ENCODE measurements at places on chromosomes 2 and 18.

GRCh38 chr2:71603851-71604725 is 150.7 kb downstream of the DYSF start:
- DNase-seq, result no peak

GRCh38 chr2:158995677-158996049 is 27.2 kb downstream of the TANC1 start:
- DNase-seq, result no peak

GRCh38 chr2:60546756-60547420 is 6.6 kb downstream of the BCL11A start:
- no peak for DNase-seq

DNA sequence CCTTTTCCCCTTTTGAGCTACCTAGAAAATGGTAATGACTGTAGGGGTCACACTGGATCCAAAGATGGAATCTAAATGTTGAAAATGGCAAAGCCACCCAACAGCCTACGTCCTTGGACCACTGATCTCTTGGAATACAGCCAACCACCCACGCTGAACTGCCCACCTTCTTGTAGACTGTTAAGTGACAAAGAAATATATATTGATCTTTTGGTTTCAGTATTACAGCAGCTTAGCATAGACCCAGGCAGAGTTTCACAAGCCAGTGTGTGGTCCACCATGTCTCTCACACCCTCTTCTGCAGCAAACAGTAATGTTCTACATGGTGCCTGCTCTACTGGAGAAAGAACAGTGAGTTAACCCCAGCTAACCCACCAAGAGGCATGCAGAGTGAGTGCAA is 20.2 kb downstream of the CACNB4 start:
- no peak for DNase-seq

- DNase-seq, result no peak
Measured at GRCh38 chr2:194077366-194077765, 1579.7 kb upstream of the SLC39A10 start.

- DNase-seq, result no peak
Measured at GRCh38 chr2:164837807-164838206, 3.8 kb downstream of the COBLL1 start.

GRCh38 chr2:189393440-189394111 is 47.7 kb upstream of the WDR75 start:
- no peak for DNase-seq

- no peak for DNase-seq
Measured at GRCh38 chr2:112646791-112647689, 1.3 kb downstream of the SLC20A1 start.

DNA sequence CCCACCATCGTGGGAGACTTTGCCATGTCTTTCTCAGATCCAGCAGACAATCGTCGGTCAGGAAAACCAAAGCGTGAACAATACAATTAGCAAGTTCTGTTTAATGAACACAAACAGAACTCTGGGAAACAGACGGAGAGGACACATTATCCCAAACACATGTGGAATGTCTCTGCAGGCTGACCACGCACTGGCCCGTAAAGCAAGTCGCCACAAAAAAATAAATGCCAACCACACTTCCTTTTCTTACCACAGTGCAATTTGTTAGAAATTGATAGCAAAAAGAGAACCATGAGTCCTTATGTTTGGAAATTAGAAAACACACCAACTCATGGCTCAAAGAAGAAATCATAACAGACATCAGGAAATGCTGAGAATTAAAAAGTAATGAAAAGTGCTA is 210.9 kb downstream of the TWIST2 start:
- DNase-seq, result no peak

DNA sequence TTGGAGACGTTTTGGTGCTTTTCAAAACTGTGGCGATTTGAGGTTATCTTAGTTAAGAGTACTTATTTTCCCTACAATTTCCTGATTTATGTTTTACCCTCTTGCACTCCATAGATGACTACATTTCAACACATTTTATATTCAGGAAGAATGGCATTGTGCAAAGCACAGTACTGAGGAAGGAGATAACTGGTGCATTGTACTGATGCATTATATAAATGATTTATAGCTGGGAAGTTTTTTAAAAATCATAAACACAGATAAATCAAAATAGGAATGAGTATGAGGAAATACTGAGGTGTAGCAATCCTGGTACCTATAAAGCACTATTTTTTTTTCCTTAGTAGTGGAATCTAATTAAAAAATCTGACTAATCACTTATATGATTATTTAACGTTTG is 5.6 kb downstream of the REL start:
- no peak for DNase-seq

GRCh38 chr2:241011296-241011600 is 12.8 kb downstream of the SNED1 start:
- DNase-seq, result no peak

DNA sequence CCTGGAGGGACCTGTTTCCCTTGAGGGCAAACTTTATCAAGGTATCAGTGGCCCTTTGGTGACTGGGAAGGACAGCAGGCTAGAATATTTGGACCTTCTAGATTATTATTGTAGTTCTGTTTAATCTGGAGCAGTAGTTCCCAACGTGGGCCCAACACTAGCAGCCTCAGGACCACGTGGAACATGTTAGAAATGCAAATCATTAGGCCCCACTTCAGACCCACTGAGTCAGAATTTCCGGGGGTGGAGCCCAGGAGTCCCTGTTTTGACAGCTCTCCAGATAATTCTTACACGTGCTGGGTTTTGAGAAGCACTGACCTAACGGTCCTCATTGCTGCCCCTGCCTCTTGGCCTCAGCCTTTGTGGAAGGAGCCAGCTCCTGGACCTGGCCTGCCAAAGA is 25.5 kb upstream of the DYNC2LI1 start:
- no peak for DNase-seq

- DNase-seq, result no peak
Measured at GRCh38 chr2:8522687-8523086, 159.2 kb upstream of the ID2 start.

DNA sequence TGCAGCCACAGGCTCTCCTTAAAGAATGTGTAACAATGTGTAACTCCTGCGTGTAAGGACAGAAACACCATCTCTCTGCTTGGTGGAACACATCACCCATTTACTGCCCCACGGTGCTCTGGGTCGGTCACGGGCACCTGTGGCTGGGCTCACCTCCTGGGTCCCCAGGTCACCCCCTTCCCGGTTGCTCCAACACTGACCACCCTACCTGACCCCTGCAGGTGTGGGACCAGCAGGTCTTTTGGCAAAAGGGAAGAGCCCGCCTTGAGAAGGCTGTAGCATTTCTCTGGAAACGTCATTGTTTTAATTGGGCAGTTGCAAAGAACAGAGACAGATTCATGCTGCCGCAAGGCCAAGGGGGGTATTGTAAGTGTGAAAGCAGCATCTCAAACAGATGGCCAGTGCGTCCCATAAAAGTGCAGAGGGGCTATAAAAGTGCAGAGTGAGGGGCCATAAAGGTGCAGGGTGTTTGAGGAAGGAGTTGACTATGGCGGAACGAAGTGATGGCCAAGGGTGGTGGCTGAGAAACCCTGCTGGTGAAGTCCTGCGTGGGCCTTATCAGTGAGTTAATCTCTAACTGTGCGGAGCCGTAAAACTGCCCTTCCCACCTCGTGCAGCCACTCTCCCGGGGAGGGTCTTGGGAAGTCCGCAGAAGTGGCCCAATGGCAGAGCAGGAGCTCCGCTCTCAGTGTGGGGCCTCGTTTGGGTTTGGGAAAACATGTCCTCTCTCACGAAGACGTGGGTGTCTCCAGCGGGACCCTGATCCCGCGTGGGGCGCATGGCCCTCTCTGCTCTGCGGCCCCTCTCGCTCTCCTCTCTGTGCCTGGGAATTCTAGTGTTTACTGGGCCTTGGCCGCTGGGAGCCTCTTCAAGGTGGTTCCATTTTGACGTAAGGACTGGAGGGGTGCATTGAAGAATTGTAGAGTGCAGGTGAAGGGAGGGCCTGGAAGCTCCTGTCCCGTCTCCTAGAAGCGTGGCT is 13.7 kb upstream of the NEU4 start:
- DNase-seq, result no peak

DNA sequence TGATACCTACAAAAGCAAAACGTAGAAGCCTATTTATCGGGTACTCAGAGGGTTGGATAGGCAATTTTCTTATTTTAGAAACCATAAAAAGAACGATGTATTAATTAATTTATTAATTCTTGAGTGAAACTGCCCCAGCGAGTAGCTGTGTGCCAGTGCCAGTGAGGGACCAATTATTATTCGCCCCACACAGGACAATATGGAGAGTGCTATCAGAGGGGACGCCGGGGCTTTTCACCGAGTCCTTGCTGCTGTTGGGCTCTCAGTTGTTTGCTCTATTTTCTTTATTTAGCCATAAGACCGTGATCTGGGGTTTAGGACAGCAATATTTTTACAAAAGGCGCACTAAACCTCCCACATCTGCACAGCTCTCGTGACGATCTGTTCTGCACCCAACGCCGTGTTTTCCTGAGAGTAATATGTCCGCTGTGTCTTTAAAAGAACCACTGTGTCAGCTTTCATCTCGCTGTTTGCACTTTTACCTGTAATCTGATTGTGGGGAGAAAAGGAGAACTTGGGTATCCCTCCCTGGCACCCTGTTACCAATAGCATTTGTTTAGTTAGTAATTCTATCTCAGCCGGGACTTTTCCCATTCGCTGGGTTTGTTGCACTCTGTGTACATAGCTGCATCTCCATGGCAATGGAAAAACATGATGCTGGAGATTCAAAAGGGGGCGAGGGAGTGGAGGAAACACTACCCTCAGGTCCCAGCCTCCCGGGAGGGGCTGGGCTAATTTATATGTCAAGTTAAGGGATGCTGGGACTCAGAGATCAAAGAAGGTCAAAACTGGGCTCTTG is 30.1 kb upstream of the ZNF516 start:
- DNase-seq, result peak; percentile 96

DNA sequence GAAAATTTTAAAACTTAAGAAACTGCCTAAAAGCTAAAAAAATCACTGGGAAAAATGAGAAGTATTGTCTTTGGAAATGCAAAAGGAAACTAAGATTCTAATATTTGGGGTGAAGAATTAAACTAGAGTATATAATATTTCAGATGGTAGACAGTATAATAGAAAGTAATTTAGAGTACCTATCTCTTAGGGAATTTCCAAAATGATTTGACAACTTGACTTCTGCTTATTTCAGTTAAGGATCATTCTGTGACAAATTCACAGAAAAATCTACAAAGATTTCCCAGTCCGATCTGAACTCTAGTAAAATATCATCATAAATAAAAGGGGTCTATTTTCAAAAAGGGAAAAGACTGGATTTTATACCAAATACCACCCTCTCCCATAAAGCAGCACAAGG is 99.6 kb downstream of the ATAD2B start:
- no peak for DNase-seq
